ENCODE measurements at places on chromosomes 5 and 9. TPM values are rescaled to one million over a fixed set of nuclear protein-coding genes. Genes with fewer than 3 reads are reported as not detected.

- no peak overlapping the region for H3K4me3 ChIP-seq
- no peaks in the 10 kb centered on the region for H3K27me3 ChIP-seq
- DNase-seq = no peak
- H3K4me1 ChIP-seq = no peaks in the 10 kb centered on the region
- no peaks in the 10 kb centered on the region for H3K36me3 ChIP-seq
Observed at GRCh38 chr5:2912741-2913140, 161.3 kb upstream of the IRX2 start.

GRCh38 chr5:33120671-33121070, 320.1 kb upstream of the TARS1 start:
- H3K36me3 ChIP-seq = no peaks in the 10 kb centered on the region
- DNase-seq = peak; percentile 88
- H3K4me3 ChIP-seq = peak overlapping the region; percentile 42
- peaks cover 46% of the 10 kb centered on the region for H3K4me1 ChIP-seq
- H3K27me3 ChIP-seq = no peaks in the 10 kb centered on the region
- peak overlapping the region; percentile 78 for H3K27ac ChIP-seq

RORB gene
- polyA plus RNA-seq = not detected

DNA sequence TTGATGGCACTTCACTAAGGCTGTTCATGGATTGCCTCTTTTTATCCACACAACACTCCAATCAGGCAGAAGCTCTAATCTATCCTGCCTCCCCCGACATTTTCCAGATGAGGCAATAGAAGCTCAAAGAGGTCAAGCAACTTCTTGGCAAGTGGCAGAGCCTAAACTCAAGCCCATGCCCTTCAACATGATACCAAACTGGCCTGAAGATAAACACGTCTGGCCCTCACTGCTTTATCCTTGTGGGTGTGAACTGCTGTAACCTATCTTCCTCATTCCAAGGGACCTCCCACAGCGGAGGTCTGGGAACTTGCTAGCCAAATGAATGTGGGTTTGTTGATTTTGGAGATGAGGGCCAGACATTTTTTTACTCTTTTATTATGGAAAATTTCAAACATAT, 9.5 kb downstream of the SLC35A4 start:
- no peaks in the 10 kb centered on the region for H3K27me3 ChIP-seq
- H3K4me3 ChIP-seq = no peak overlapping the region
- H3K27ac ChIP-seq = no peak overlapping the region
- DNase-seq = no peak
- H3K4me1 ChIP-seq = no peaks in the 10 kb centered on the region
- H3K36me3 ChIP-seq = no peaks in the 10 kb centered on the region

DNA sequence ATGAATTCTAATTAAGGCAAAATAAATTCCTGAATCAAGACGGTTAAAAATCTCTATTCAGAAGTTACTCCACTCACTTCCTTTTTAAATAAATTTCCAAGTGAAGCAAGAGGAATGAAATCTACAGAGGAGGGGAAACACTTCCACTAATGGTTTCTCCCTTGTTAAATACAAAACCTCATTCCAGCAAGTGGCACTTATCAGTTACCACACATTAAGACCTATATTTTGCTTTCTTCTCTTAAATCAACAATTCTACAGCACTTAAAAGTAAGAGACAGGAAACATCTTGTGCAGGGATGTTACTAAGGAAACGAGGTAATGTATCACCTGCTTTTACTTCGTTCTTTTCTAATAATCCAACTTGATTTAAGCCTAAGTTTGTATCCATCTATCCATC, 172.6 kb downstream of the RAPGEF6 start:
- H3K4me3 ChIP-seq = no peak overlapping the region
- no peak overlapping the region for H3K27ac ChIP-seq
- H3K4me1 ChIP-seq = peaks cover 13% of the 10 kb centered on the region

CCDC152 gene
- 5.7 TPM for polyA plus RNA-seq

- DNase-seq = no peak
- H3K4me3 ChIP-seq = no peak overlapping the region
- H3K4me1 ChIP-seq = peaks cover 15% of the 10 kb centered on the region
- H3K27ac ChIP-seq = no peak overlapping the region
Observed at GRCh38 chr5:132298298-132299212, 4.4 kb downstream of the SLC22A4 start.

DNA sequence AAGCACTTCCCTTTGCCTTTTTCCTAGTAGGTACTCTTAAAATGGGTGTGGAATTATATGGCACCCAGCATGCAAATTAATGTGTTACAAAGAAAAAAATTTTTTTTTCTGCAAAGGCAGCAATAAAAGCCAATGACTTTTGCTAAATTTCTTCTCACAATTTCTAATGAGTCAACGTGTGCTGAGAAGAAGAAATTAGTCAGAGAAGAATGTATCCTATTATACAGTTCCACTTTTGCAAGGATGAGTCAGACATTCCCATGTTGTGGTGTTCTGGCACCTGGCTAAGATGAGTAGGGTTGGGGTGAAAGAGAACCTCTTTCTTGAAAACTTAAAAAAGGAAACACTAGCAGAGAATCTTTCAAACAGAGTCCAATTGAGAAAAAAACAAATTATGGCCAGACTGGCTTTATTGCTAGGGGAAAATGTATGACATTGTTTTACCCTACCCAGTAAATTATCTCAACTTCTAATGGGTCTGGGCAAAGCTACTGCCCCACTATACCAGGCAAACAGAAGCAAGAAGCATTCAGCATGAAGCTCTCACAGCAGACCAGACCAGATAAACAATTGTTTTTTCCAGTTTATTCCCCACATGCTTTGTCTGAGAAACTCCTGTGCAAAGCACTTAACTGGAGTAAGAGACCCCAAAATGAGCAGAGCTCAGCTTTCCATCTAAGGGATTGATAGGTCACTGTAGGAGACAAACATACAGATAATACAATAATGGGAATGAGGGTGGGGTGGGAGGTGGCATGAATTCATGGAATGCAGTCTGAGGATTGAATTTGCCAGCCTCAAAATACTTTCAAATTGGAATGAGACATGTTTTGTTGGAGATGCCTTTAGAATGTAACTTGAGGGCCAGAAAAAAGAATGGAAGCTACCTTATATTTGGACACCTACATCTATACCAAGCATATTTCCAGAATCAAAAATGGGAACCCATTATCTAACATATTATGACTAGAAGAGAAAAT, 220.8 kb upstream of the RFX3 start:
- DNase-seq = peak; percentile 96
- H3K4me1 ChIP-seq = peaks cover 28% of the 10 kb centered on the region
- H3K27ac ChIP-seq = peak overlapping the region; percentile 62
- no peaks in the 10 kb centered on the region for H3K36me3 ChIP-seq

QRFP gene
- polyA plus RNA-seq = 0.18 TPM

DNA sequence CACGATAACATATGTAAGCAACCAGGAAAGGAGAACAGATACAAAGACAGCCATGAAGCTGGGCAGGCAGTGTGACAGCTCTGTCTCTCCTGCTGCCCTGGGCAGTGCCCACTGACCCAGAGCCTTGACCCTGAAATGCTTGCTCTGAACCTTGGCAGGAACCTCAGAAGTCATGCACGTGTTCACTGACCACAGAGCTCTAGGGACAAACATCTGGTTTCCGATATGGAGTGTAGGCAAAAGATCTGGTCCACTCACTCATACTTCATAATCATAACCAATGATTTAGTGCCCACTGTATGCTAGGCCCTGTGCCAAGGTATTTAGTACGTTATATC, 102.6 kb downstream of the FSTL4 start:
- H3K27me3 ChIP-seq = no peaks in the 10 kb centered on the region
- H3K27ac ChIP-seq = no peak overlapping the region
- H3K4me3 ChIP-seq = no peak overlapping the region
- no peaks in the 10 kb centered on the region for H3K36me3 ChIP-seq

DNA sequence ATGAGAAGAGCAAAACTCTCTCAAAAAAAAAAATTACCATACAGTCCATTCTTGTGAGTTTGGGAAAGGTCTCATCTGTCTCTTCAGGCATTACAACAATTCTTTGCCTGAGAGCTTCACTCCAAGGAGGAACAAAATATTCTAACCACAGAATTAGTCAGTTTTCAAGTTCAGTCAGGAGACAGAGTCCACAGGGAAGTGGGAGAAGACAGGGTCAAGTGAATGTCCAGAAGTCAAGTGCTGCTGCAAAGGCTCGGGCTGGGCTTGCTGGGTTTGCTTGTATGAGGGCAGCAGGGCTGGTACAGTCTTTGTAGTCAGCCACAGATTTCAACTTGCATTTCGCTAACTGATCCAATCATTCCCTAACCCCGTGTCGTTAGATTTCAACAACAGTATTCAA, 17.6 kb upstream of the HEXB start:
- H3K4me1 ChIP-seq = 0 out of 2 replicates have a peak, but pooled peaks cover 7% of the 10 kb centered on the region
- H3K4me3 ChIP-seq = no peak overlapping the region
- H3K27me3 ChIP-seq = no peaks in the 10 kb centered on the region
- H3K27ac ChIP-seq = no peak overlapping the region
- H3K36me3 ChIP-seq = no peaks in the 10 kb centered on the region
- DNase-seq = peak; percentile 48

GRCh38 chr9:132401824-132402223, 4.8 kb downstream of the TTF1 start:
- H3K4me1 ChIP-seq = peaks cover 8% of the 10 kb centered on the region
- no peak for DNase-seq
- no peak overlapping the region for H3K4me3 ChIP-seq
- H3K36me3 ChIP-seq = peaks cover 13% of the 10 kb centered on the region

DNA sequence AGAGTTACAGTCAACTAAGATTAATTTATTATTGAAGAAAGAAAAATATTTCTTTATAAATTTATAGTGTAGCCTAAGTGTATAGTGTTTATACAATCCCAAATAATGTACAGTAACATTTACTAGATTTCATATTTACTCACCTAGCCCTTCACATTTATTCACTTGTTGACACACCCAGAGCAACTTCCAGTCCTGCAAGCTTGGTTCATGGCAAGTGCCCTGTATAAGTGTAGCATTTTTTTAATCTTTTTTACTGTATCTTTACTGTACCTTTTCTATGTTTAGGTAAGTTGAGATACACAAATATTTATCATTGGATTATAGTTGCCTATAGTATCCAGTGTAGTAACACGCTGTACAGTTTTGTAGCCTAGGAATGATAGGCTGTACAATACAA, 119.9 kb downstream of the SPATA31D1 start:
- H3K4me1 ChIP-seq = no peaks in the 10 kb centered on the region
- DNase-seq = no peak
- H3K36me3 ChIP-seq = no peaks in the 10 kb centered on the region
- no peak overlapping the region for H3K4me3 ChIP-seq
- no peaks in the 10 kb centered on the region for H3K27me3 ChIP-seq

SLC44A1 gene
- 30.4 TPM for polyA plus RNA-seq

DNA sequence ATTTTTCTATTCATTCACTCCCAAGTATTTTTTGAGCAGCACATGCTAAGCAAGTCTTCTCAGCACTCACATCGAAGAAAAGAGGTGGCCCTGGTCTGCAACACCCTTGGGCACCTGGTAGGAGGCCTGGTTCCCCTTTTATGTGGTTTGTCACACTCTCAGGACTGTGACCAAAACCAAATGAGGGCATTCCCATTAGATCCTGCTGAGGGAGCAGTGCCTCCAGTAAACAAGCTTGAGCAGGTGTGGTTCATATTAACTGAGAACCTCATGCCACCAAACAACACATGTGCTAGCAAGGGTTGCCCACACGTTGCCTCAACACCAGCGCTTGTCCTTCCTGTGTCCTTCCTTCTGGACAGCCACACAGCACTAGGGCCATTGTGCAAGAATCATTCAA, 26.9 kb upstream of the SYK start:
- no peak overlapping the region for H3K4me3 ChIP-seq
- no peaks in the 10 kb centered on the region for H3K4me1 ChIP-seq
- no peak overlapping the region for H3K27ac ChIP-seq
- no peak for DNase-seq

SIMC1 gene
- polyA plus RNA-seq = 8.6 TPM

DNA sequence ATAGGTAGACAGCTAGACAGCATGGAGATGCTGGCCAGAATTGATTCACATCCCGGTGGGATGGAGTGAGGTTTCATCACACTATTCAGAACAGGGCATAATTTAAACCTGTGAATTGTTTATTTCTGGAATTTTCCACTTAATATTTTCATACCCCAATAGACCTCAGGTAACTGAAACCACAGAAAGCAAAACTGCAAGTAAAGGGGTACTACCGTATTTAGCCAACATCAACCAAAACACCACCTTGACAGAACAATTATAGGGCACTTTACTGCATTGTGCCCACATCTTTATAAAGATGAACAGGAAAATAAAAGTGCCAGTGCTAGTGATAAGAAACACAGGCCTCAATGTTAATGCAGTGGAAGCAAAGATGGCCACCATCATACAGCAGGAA, 7.5 kb downstream of the SERINC5 start:
- peaks cover 27% of the 10 kb centered on the region for H3K4me1 ChIP-seq
- DNase-seq = no peak
- H3K27ac ChIP-seq = no peak overlapping the region
- no peaks in the 10 kb centered on the region for H3K27me3 ChIP-seq
- H3K4me3 ChIP-seq = no peak overlapping the region

GRCh38 chr9:16071400-16071799, 518.6 kb downstream of the CCDC171 start:
- no peak for DNase-seq
- no peaks in the 10 kb centered on the region for H3K36me3 ChIP-seq
- no peak overlapping the region for H3K4me3 ChIP-seq
- H3K27ac ChIP-seq = no peak overlapping the region

CPLANE1 gene
- polyA plus RNA-seq = 4.9 TPM

DNA sequence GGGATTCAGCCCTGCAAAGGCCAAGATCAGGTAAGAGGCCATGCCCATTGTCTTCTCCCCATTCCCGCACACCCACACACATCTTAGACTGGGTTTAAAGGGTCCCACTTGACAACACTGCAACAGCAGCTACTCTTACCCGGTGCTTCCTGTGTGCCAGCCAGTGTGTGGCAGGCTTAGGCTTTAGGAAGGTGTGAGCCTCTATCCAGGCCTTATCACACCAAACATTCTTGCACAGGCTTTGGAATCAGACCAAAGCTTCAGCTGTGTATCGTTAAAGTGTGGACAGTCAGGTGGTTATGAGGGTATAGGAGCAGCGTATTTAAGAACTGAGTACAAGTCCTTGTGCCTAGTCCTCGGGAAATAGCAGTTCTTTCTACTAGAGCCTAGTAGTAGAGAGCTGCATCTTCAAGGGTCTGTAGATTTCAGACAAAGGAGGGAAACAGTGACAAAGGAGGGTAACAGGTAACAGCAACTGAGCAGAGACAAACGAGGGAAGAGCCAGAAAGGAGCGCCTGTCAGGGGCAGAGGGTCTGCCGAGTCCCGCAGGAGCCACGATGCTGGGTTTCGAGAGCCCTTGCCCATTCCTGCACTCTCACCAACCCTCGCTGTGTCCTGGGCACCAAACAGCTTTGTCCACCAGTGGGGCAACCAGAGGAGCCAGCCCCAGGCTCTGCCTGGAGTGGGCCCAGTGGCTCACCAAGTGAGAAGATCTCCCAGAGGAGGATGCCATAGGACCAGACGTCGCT, 30.9 kb downstream of the CSF1R start:
- H3K27ac ChIP-seq = no peak overlapping the region
- DNase-seq = no peak
- no peak overlapping the region for H3K4me3 ChIP-seq
- H3K27me3 ChIP-seq = no peaks in the 10 kb centered on the region

Measured in GM23248 (cell line).